ENCODE measurements at places on chromosomes 3 and 15. TPM values are rescaled to one million over a fixed set of nuclear protein-coding genes. Genes with fewer than 3 reads are reported as not detected.

GRCh38 chr3:194504146-194504545 lies 17.3 kb upstream of the ATP13A3 start:
- DNase-seq: no peak

- no peak for DNase-seq
These were observed 11.6 kb downstream of the ATOSA start for GRCh38 chr15:52667597-52667996.

DNA sequence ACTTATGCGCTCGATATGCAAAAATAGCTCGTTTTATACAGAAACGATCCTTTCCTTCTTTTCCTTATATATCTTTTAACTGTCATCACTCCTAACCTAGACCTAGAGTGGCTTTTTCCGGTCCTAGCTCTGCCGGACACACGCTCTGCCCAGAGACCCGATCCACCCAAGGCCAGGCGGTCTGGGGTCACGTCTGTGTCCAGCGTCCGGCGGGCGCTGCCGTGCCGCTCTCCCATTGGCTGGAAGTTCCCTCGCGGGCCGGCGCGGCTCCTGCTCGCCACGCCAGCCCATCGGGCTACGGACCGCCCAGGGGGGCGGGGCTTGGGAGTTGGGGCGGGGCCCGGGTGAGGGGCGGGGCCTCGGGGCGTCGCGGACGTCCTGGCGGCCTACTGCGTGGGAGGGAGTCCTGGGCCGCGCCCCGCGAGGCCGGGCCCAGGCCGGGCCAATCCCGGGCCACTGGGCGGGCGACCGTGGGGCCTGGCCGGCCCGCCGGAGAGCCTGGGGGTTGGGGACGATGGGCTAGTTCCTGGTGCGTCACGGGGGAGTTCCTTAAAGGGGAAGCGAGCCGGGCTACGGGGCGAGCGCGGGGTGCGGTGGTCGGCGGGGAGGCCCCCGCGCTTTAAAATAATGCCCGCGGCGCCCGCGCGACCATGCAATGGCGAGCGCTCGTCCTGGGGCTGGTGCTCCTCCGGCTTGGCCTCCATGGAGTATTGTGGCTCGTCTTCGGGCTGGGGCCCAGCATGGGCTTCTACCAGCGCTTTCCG lies at the start of gene EDEM1:
EDEM1 (plus strand) TSS at position 552 of the 764 bp plus-strand sequence; CDS start at position 651, 99 bp downstream.
- DNase-seq: peak; percentile 98

- DNase-seq: no peak
These were observed 95.0 kb upstream of the ICE2 start for GRCh38 chr15:60573936-60574335.

GRCh38 chr15:81096398-81096797 lies 37.7 kb upstream of the CFAP161 start:
- DNase-seq: no peak

DNA sequence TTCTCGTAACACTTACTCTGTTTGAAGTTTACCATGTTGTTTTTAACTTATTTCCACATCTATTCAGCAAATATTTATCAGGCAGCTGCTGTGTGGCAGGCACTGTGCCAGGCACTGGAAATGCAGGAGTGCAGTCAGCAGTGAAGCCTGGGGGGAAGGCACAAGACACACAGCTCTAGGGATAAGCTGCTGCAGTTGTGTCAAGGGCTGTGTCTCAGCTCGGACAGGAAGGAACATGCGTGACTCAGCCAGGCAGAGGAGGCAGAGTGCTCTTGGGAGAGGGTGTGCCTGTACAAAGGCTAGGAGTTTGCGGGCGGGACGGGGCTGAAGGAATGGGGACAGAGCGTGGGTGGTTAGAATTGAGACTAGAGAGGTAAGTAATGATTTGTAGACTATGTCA lies 24.7 kb downstream of the LYSMD4 start:
- DNase-seq: peak; percentile 93

- peak; percentile 37 for DNase-seq
These were observed 20.4 kb upstream of the COPG1 start for GRCh38 chr3:129228891-129229585.

DNA sequence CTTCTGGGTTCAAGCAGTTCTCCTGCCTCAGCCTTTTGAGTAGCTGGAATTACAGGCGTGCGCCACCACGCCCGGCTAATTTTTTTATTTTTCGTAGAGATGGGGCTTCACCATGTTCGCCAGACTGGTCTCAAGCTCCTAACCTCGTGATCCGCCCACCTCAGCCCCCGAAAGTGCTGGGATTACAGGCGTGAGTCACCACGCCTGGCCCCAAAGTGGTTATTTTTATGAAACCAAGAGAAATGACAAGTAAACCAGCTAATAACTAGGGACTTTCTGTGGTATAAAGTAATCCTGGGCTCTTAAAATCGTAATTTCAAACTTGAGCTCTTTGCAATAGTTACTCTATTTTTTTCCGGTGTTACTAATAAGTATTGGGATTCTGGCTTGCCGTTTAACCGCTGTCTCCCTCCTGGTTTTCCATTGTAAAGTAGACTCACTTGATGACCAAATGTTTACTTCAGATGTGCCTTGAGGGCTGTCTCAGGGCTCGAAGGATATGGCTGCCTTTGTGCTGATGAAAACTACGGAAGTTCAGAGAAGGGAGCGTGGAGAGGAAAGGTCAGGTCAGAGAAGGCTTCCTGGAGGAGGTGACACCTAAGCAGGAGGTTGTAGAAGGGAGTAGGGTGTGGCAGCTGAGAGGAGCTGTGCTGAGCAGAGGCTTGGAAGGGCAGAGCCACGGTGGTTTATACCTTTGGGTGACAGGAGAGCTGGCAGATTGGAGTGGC lies 4.2 kb downstream of the ZSCAN2 start:
- DNase-seq: no peak

- no peak for DNase-seq
These were observed 8.9 kb downstream of the APBA2 start for GRCh38 chr15:28894631-28895030.

- DNase-seq: no peak
These were observed 136.2 kb downstream of the TJP1 start for GRCh38 chr15:29686079-29686425.

DNA sequence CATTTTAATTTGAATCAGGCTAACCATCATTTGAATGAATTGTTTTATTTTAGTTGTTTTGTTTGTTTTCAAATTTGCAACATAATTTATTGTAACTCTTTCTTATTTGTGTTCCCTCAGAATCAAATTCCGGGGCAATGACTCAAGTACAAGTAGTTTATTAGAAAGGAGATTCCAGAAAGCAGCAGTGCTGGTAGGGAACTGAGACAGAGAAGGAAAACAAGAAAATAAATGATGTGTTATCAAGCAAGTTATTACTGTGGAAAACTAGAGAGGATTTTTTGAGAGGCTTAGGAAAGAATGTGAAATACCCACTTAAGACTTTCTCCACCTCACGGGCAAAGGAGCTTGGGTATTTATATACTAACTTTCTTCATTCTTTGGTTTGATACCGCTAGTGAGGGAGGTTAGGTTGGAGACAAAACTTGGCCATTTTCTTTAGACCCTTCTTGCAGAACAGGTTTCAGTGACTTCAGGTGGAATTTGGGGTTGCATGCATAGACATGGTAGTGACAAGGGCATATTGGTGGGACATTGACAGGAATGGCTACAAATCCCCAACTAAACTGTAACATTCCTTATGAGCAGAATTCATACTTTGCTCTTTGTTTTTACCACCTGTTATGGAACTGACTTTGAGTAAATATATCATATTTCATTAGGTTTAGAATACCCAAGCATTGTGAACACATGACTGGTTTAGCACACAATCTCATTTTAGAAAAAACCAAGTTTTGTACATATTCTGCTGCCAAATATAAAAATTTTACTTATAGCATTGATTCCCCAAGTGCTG lies 254.3 kb downstream of the ZBBX start:
- DNase-seq: no peak

GRCh38 chr3:53353202-53353601 lies 5.9 kb upstream of the DCP1A start:
- DNase-seq: no peak

DNA sequence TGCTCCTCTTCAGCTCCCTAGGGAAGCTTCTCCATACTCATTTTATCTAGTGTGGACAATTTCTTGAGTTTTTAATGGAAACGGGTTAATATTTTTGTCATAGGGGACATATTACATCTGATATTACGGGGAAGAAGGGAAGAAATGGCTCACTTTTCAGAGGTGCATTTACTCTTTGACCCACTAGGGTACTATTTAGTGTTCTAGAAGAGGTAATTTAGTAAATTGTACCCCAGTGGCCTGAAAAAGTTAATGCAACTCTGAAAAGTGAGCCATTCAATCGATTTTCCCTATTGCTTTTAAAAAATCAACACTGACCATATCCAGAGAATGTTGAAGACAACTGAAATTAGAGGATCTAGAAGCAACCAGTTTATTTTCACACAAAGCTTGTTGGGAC lies 71.2 kb downstream of the MAP2K5 start:
- no peak for DNase-seq

DNA sequence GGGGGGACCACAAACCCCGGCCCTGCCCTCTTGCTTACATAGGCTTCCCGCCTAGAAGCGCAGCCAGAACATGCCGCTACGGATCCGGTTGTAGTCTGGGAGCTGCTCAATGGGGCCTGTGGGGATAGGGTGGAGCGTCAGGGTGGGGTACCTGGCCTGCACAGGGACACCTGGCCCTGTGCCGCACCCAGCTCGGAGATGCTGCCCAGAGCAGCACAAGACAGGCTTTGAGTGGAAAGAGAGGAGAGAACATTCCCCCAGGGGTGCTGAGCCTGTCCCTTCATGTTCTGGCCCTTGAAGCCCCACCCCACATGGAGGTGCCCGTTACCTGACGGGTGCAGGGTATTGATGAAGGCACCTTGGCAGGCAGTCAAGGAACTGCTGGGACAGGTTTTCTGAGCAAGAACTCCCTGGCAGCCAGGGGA lies 4.0 kb upstream of the COL7A1 start:
- no peak for DNase-seq

DNA sequence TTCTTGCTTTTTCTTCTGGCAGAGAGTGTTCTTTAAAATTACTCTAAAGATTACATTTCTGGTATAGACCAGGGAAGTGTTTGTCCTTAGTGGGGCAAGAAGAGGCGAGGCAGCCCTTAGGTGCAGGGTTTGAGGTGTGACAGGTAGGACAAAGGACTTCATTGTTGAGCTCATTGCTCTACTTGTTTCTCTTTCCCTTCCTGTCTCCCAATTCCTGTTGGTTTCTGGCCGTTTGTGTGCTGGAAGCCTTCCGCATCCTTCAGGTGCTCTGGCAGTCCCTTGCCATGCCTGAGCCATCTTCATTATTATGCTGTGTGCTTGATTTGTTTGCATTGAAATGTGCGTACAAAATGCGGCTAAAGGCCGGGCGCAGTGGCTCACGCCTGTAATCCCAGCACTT lies 85.1 kb downstream of the CCK start:
- DNase-seq: no peak

- DNase-seq: peak; percentile 59
These were observed 60.5 kb downstream of the SH3BP5 start for GRCh38 chr3:15271785-15272381.

DNA sequence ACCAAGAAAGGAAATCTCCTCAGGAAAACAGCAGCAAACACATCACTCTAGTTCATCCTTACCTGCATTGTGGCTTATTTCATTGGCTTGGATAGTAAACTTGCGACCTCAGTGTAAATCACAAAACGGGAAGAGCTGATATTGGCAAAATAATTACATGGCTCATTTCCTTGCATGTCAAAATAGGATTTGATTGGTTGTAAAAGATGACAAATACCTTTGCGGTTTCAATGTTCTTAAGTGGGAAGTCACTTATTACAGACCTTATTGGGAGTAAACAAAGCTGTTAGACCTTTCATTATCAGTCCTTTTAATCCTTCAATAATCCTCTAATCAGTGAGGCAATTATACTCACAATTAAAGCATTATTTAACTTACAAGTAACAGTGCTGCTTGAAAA lies 590.6 kb downstream of the MAGI1 start:
- DNase-seq: no peak

DNA sequence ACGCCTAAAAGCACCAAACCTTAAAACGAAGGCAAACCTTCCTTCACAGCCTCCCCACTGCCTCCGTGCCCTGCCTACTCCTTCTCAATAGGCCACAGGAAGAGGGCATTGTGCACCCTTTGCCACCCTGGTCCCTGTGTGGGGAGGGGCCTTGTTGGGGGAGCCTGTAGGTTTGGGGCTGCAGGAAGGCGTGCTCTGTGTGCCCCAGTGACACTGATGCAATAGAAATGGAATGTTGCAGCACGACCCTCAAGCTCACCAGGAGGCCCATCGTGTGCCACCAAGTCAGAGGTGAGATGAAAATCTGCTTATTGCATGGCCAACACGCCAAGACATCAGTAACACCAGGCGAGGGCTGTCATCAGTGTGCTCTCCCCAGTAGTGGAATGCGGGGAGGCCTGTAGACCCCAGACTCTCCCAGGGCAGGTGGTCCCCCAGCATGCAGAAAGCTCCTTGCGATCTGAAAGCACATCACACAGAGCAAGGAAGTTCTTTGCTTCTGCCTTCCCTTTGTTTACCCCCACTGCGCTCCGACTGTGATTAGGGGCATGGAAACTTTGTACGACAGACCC lies 86.2 kb downstream of the ASB7 start:
- peak; percentile 21 for DNase-seq

GRCh38 chr15:62469874-62470688 lies 305.0 kb upstream of the C2CD4B start:
- DNase-seq: no peak

DNA sequence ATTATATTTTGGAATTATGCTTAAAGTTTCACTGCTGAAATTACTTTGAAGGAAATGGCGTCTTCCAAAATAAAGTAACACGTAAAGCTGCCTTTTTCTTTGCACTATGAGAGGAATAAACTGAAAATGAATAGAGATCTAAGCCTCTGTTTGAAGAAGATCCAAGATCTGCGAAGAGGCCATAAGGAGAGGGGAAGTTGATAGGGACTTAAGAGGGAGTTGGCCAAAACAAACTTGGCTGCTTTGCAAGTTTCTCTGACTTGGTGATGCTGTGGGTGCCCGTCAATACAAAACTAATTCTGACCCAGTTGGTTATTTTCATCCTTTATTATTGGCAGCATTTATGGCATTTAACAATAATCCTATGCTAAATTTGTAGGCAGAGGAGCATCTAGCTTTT lies 190.2 kb upstream of the GBE1 start:
- no peak for DNase-seq

GRCh38 chr3:167120828-167121227 lies 259.3 kb downstream of the ZBBX start:
- no peak for DNase-seq

DNA sequence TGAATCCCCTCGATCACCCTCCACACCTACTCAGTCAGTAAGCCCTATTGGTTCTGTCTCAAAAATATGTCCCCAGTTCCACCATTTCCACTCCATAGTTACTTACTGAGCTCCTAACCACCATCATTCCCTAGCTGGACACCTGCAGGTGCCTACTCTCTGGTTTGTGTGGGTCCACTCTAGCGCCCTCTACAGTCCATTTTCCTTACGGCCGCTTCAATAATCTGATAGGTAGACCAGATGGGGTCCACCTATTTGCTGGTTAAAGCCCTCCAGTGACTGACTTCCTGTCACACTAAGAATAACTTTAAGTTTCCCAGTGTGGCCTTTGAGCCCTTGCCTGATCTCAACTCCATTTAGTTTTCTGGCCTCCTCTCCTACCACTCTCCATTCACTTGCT lies 5.0 kb downstream of the GXYLT2 start:
- DNase-seq: no peak

The PPM1L gene
- total RNA-seq: 53.6 TPM

The CCR2 gene
- total RNA-seq: 0.30 TPM

The ADAMTSL3 gene
- total RNA-seq: 17.6 TPM

The EDEM1 gene
- total RNA-seq: 32.0 TPM

The SCN11A gene
- 0.10 TPM for total RNA-seq

The ANKRD63 gene
- not detected for total RNA-seq

The CALML4 gene
- 6.3 TPM for total RNA-seq

The SPTBN5 gene
- total RNA-seq: 0.30 TPM

The MAPKAPK3 gene
- total RNA-seq: 66.6 TPM

Data from adrenal gland (tissue), 19 donors.